ENCODE measurements at places on chromosomes 6 and 20. TPM values are rescaled to one million over a fixed set of nuclear protein-coding genes. Genes with fewer than 3 reads are reported as not detected.

- no peak for DNase-seq
Measured at GRCh38 chr20:60365882-60366281, 407.7 kb downstream of the CDH26 start.

- DNase-seq, result no peak
Measured at GRCh38 chr6:157946865-157947532, 34.7 kb upstream of the SYNJ2 start.

TSHZ2 gene
- 1.6 TPM for total RNA-seq

GRCh38 chr6:21278375-21278745 lies 315.2 kb upstream of the SOX4 start:
- DNase-seq, result no peak

TEAD3 gene
- total RNA-seq, result 0.90 TPM

- no peak for DNase-seq
Measured at GRCh38 chr20:61742097-61742825, 323.4 kb downstream of the TAF4 start.

ADNP gene
- 78.1 TPM for total RNA-seq

- DNase-seq, result no peak
Measured at GRCh38 chr6:145629478-145629877, 105.8 kb downstream of the EPM2A start.

GRCh38 chr20:10642856-10643559 lies 30.8 kb downstream of the JAG1 start:
- DNase-seq, result no peak

- DNase-seq, result no peak
Measured at GRCh38 chr6:7144872-7145584, 37.3 kb downstream of the RREB1 start.

DNA sequence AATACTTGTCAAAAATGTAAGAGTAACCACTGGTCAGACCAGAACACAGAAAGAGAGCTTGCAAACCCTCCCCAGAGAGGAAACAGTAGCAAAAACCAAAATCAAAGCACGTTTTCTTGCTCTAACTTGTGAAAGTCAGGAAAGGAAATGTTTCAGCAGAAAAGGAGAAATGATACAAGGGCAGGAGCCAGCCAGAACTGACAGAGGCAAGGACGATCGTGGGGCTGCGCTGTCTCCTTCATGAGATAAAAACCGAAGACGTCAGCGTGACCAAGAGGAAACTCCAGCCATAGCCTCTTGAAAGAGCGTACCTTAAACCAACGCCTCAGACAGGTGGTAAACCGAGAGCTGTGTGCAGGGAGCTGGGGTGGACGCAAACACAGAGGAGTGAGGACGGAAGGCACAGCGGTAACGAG lies 27.5 kb downstream of the LAMA5 start:
- no peak for DNase-seq

COL9A3 gene
- total RNA-seq, result not detected

TP53RK gene
- total RNA-seq, result 16.6 TPM

AGPAT4 gene
- total RNA-seq, result 2.2 TPM

FOXF2 gene
- total RNA-seq, result not detected

TMEM244 gene
- total RNA-seq, result not detected

- no peak for DNase-seq
Measured at GRCh38 chr6:102085257-102085656, 691.7 kb downstream of the GRIK2 start.

DNA sequence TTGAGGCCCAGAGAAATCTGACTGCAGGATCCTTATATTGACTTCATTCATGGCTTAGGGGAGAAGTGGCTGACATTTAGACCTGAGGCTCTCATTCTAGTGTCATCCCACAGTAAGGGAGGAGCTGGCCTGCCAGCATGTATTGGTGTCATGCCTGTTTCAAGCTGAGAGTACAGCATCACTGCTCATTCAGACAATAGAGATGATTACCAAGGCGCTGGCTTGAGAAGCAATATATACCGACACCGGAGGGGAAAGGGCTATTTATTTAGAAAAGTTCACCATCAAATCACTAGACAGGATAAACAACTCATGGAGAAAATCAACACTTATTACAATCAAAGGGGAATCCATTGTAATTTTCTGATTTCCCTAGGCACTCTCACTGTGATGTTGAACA lies 84.4 kb upstream of the HDAC2 start:
- no peak for DNase-seq

Data from CD8-positive, alpha-beta memory T cell (primary cell).